NCI-H226 (cell line): ENCODE measurements at places on chromosomes 2 and 18.
A peak's percentile ranks its signal among the peaks of the same experiment; 100 is the strongest.

- no peak for DNase-seq
These were observed 150.2 kb upstream of the DOK6 start for GRCh38 chr18:69250305-69251151.

DNA sequence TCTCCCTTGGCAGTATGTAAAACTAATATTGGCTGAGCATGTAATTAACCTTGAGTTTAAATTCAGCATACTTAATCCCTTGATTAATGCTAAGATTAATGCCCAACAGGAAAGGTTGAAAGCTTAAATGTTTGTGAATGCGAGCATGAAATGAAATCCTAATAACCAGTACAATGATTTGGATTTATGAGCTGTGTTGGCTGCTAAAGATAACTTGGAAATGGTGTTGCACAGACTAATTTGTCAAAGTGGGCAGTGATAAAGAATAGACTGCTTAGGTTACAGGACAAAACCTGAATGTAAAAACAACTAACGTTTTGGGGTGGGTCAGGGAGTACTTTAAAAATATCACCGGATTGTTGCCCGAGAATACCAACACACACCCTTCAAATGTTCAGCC is 70.6 kb downstream of the MGAT5 start:
- no peak for DNase-seq

DNA sequence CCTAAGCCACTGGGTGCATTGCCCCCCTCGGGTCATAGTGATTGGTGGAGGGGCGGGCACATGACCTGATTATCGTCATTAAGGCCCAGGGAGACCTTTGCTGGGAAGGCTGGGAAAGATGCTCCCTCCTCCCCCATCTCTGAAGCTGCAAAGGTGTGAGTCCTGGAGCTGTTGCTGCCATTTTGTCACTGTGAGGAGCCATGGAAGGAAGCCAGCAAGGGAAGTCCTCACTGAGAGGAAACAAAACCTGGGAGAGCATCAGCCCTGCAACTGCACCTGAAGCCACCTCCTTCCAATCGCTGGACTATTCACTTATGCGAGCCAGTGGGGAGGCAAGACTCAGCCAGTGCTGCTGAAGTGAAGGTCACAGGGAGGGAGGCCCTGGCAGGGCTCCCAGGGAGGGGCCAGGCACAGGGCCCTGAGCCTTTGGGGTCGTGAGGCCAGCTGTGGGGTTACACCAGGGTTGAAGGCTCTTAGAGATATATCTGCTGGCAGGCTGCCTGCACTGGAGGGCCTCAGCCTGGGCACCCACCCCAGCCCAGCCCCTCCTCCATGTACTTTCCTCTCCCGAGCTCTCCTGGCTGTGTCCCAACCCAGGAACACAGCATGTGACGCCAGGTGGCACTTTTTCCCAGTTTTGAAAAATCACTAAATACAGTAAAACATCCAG is 10.7 kb upstream of the FAHD2A start:
- no peak for DNase-seq

GRCh38 chr18:46705521-46705920 is 48.5 kb upstream of the LOXHD1 start:
- no peak for DNase-seq

DNA sequence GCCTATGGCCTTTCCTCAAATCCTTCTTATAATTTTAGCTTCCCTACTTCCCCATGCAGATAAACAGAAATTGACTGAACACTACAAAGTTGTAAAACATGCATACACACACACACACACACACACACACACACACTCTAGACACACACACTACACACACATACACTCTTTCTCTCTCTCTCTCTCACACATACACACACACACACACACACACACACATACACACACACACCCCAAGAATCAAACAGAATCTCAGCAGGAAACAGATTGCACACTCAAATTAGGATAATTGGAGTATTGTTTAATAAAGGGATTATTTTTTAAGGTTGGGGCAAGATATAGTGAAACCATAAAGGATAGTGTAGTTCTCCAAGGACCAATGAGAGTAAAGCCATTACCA is 152.2 kb upstream of the SP5 start:
- no peak for DNase-seq

DNA sequence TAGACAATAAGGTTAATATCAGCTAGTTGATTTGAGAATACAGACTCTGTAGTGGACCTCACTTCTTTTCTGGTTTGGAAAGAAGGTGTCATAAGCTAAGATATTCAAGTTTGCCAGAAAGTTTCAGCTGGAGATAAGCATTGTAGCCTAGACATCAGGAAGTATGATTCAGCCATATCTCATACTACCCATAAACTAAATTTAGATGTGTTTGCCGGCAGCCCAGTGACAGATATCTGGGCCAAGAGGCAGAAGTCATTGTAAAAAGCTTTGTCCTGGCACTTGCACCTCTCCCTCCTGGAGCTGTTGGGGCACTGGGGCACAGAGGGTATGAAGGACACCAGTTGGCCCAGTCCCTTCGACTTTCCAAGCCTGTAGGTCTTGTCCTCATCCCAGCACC is 128.0 kb downstream of the EPHA4 start:
- peak; percentile 76 for DNase-seq

GRCh38 chr2:40127890-40128557 is 323.9 kb downstream of the SLC8A1 start:
- DNase-seq = peak; percentile 33

DNA sequence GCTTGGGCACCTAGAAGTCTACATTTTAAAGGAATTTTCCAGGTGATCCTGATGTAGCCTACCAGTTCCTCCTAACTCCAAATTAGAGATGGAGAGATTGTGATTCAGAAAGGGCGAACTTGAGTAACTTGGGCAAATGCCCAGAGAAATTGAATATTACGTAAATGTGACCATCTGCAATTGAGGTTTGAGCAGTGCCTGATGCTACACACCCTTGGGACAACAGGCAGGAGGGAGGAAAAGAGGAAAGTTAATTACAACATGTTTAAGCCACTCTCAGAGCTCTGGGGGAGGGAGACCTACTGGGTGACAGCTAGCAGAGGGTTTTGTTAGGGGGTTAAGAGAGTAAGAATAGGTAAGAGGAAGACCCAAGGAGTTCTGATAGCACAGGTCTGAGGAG is 208.9 kb downstream of the LPIN1 start:
- no peak for DNase-seq

GRCh38 chr2:1563943-1564891 is 151.0 kb downstream of the TPO start:
- DNase-seq = no peak
